H7 (cell line): ENCODE measurements at places on chromosomes 12 and 14.
A peak's percentile ranks its signal among the peaks of the same experiment; 100 is the strongest.

DNA sequence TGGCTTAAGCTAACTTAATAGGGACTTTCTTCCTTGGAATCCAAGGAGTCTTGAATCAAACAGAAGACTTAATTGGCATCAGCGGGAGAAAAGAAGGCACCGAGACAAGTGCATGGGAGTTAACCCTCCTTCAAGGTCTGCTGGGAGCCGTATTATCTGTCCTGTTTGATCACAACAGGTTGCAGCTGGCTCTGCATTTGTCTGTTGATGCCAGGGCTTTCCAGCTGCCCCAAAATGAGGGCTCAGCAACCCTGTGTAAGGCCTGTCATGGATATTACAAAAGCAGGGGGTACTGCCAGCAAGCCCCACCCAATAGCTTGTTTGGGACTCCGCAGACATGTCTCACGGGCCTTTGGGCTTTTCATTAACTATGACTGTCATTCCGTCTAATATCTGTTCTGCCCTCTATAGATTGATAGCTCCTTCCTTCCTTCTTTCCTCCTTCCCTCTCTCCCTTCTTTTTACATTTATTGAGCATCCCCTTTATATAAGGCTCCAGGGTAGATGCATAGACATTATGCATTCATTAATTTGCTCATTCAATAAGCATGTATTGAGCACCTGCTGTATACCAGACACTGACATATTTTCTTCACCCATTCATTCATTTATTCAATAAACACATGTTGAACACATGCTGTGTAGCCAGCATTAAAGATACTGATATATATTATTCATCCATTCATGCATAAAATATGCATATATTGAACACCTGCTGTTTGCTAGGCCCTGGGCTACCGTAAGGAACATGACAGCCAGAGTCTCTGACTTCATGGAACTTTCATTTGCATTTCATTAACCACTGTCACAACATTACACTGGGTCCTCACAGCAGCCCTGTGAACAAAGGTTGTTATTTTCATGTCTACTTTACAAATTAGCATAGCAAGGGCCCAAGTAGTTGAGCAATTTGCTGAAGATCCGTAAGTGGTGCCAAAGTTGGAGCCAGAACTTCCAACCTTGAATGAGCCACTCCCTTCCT, 56.2 kb downstream of the SVOP start:
- DNase-seq, result no peak

DNA sequence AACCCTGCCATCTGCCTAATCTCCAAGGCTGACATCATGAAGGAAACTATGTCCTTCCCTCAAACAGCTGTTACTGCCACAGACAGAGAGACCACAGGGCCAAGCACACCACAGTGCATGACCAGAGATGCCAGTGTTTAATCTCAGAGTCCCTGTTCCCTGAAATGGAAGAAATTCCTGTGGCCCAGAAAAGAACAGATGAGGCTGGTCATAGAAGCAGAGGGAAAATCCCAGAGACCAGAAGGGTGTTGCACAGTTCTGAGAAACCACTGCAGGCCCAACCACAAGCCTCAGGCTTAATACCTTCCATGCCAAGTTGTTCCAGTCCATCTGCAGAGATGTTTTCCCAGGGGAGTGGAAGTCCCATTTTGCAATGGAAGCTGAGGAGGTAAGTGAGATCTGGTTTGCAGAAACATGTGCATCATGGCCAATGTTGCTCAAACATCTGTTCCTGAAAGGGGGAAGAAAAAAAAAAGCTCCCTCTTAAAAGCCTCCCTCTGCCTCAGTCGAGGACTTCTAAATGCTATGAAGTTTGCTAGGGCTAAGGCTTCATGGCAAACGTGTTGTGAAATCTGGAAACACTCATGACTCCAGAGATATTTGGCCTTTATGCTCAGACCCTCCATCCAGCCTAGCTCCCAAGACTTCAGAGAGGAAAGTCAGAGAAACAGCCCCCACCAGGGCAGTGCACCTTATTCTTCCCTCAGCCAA, 98.6 kb downstream of the SCARB1 start:
- no peak for DNase-seq

GRCh38 chr12:85423947-85424346, 143.9 kb downstream of the ALX1 start:
- DNase-seq, result no peak

DNA sequence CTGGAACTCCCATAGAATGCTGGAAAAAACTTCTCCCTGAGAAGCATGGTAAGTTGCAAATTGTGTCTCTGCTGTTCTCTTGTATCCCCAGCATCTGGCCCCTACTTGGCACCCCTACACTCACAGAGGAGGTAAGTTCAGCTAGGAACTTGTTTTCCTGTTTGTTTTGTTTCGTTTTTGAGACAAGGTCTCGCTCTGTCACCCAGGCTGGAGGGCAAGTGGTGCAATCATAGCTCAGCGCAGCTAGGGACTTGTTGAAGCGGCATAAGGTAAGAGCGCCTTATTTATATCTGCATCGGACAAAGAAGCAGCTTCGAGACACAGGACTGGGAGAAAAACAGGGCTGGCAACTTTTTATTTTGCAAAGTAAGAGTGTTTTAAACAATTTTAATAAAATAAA, 18.5 kb upstream of the ANO2 start:
- DNase-seq, result no peak

DNA sequence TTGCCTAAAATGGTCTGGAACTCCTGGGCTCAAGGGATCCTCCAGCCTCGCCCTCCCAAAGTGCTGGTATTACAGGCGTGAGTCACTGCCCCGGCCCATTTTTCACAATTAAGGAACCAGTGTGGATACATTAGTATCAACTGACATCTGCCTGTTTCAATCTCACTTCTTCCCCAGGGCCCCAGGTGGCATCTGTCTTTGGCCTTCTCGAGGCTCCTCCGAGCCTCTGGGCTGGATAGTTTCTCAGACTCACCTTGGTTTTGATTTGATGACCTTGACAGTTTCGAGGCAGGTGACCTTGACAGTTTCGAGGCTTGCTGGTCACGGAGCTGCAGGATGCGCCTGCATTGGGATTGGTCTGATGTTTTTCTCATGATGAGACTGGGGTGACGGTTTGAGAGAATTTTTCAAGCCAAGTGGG, 41.0 kb upstream of the NCOR2 start:
- peak; percentile 37 for DNase-seq

DNA sequence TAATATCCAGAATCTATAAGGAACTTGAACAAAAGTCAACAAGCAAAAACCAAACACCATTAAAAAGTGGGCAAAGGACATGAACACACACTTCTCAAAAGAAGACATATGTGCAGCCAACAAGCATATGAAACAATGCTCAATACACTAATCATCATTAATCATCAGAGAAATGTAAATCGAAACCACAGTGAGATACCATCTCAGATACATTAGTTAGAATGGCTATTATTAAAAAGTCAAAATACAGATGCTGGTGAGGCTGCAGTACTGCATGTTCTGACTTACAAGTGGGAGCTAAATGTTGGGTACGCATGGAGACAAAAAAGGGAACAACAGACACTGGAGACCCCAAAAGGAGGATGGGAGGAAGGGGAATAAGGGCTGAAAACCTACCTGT, 67.1 kb downstream of the BLTP3B start:
- no peak for DNase-seq

GRCh38 chr12:118553856-118554504, 177.6 kb downstream of the SUDS3 start:
- no peak for DNase-seq

GRCh38 chr12:113040722-113041171, 15.8 kb upstream of the DTX1 start:
- DNase-seq, result no peak

GRCh38 chr14:103698380-103699260, 16.6 kb downstream of the XRCC3 start:
- DNase-seq, result peak; percentile 73

- DNase-seq, result no peak
These were observed 111.7 kb downstream of the DNAI7 start for GRCh38 chr12:25083211-25083610.

- peak; percentile 75 for DNase-seq
These were observed 226.2 kb upstream of the CRY1 start for GRCh38 chr12:107319533-107320032.

- no peak for DNase-seq
These were observed 16.4 kb upstream of the BCL7A start for GRCh38 chr12:122005252-122005776.

DNA sequence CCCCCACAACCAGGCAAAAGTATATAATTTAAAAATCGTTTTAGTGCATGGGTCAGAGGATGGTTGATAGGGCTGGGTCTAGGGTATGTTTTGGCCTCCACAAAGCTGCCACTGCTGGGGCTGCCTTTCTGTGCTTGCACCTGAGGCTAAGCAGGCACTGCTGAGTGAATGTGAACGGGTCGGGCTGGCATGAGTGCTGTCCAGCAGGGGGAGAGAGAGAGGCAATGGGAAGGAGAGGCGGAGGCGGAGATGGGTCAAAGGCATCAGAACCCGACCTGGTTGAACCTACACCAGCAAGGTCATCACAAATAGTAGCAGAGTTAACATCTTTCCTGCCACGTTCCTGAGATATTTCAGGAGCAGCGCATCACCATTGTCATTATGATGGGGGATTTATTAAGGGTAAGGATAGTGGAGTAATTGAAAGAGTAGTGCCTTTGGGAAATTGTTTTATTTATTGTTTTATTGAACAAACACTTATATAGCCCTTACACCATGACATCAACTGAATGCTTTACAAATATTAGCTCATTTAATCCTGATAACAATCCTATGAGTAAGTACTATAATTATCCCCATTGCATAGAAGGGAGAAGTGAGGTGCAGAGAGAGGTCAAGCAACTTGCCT, 5.8 kb upstream of the NRXN3 start:
- DNase-seq, result peak; percentile 78

DNA sequence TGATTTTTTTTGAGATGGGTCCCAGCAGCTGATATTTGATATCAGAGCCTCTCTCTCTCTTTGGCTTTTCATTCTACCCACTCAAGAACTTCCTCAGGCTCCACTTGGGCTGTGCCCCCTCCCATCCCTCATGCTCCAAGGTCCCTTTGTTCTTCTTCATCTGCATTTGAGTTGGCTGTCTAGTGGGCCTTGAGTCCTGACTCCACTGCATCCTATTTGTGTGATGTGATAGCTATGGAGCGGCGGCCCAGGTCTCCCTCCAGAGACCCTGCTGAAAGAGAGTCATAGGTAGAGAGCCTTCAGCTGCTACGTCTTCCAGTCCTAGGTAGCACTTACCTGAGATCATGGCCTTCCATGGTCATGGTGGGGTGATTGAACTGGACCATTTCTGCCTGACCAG, 123.1 kb upstream of the VRK1 start:
- DNase-seq, result no peak

- DNase-seq, result no peak
These were observed 27.9 kb downstream of the TMEM30B start for GRCh38 chr14:61253064-61253738.

- DNase-seq, result no peak
These were observed 47.1 kb upstream of the KICS2 start for GRCh38 chr12:64269161-64269560.

DNA sequence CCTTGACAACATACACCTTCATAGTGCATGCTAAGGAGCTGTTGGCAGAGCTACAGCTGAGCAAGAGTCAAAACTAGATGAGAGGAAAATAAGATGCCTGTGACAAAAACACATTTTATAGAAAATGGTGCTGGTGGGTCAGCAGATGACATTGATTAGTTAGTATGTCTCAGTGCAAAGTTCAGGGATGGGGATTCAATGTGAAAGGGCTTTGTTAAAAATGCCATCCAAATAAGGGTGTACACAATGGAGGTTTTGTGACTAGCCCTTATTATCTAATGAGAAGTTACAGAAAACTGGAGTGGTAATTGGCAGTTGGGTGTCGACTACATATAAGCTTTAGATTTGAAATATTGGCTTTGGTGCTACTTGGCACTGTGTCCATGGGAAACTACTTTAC, 169.0 kb downstream of the MON2 start:
- no peak for DNase-seq

- no peak for DNase-seq
These were observed 93.3 kb downstream of the ATP23 start for GRCh38 chr12:58034712-58035111.

- peak; percentile 92 for DNase-seq
These were observed 30.2 kb upstream of the CIPC start for GRCh38 chr14:77067632-77068516.

GRCh38 chr14:58861586-58861985, 223.8 kb downstream of the DACT1 start:
- no peak for DNase-seq

DNA sequence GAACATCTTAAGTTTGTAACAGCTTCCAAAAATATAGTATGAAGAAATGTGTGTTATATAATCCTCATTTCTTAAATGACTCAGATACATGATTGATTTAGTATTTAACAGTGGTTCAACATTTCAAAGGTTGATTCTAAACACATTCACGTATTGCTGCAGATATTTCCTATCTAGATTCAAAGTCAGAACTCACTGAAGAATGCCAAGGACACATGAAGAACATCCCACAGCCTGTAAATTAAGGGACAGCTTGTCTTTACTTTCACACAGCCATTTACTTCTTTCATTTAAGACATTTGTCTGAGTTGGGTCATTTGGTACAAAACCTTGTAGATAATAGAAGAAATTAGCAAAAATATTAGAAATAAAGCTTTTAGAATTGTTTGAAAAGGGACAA, 66.9 kb upstream of the CPSF6 start:
- DNase-seq, result no peak

- no peak for DNase-seq
These were observed 362.1 kb downstream of the RAD51B start for GRCh38 chr14:68181519-68182326.

- DNase-seq, result no peak
These were observed 123.1 kb downstream of the NPAS3 start for GRCh38 chr14:33061667-33062325.
